ENCODE measurements at places on chromosomes 12 and 14. TPM values are rescaled to one million over a fixed set of nuclear protein-coding genes. Genes with fewer than 3 reads are reported as not detected.

DNA sequence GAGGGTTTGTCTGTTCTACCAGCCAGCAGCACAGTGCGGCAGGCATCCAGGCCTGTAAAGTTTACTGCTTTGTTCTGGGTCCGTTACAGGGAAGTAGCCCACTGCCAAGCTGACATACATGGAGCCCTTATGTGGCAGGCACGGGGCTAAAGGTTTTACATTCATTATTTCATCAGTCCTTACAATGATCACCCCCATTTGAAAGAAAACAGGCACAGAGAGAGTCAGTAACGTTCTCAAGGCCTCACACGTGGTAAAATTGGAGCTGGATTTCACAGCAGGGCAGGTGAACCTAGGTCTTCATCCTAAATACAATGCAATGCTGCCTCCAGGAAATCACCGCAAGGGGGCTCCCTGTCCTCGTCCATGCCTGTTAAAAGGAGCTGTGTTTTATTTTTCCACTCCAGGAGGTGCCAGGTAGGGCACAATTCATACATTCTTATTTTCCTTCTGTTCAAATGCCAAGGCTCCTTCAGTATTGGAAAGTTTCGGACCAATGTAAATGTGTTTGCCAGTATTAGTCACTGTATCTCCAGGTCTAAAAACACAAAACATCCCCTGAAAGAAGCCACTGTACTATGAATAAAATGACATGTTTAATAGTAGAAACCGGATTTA is 172.2 kb upstream of the GZMB start:
- H3K27me3 ChIP-seq = no peaks in the 10 kb centered on the region
- H3K36me3 ChIP-seq = no peaks in the 10 kb centered on the region
- DNase-seq = no peak
- H3K27ac ChIP-seq = no peak overlapping the region
- no peak overlapping the region for H3K4me3 ChIP-seq

- H3K4me3 ChIP-seq = no peak overlapping the region
- no peaks in the 10 kb centered on the region for H3K27me3 ChIP-seq
- no peaks in the 10 kb centered on the region for H3K36me3 ChIP-seq
Observed at GRCh38 chr12:21568115-21568514, 36.5 kb downstream of the GYS2 start.

- no peak overlapping the region for H3K27ac ChIP-seq
- no peak overlapping the region for H3K4me3 ChIP-seq
- H3K4me1 ChIP-seq = no peaks in the 10 kb centered on the region
- no peaks in the 10 kb centered on the region for H3K36me3 ChIP-seq
- DNase-seq = no peak
Observed at GRCh38 chr12:85244561-85244960, 35.5 kb upstream of the ALX1 start.

Gene EGLN3
- total RNA-seq = 2.1 TPM

Gene NPFF
- not detected for total RNA-seq

Data from CD8-positive, alpha-beta memory T cell (primary cell).